Camera-type eye (tissue), 1 donor: ENCODE measurements at places on chromosomes 11 and 22. TPM values are rescaled to one million over a fixed set of nuclear protein-coding genes. Genes with fewer than 3 reads are reported as not detected.

DGCR6L gene
- total RNA-seq, result 41.8 TPM

SLC25A18 gene
- 0.71 TPM for total RNA-seq

KIAA1671 gene
- 25.1 TPM for total RNA-seq

OR6T1 gene
- not detected for total RNA-seq

CD3G gene
- total RNA-seq, result 0.88 TPM

C11orf91 gene
- not detected for total RNA-seq

ASPHD2 gene
- 3.2 TPM for total RNA-seq

ZNF202 gene
- total RNA-seq, result 16.1 TPM

UBQLNL gene
- total RNA-seq, result 1.2 TPM

TCN1 gene
- total RNA-seq, result 11.8 TPM

AIFM3 gene
- 26.3 TPM for total RNA-seq

CFL1 gene
- 451 TPM for total RNA-seq

TRIM51 gene
- not detected for total RNA-seq

SCGB1C1 gene
- not detected for total RNA-seq

VPREB3 gene
- total RNA-seq, result not detected

MISFA gene
- total RNA-seq, result 1.5 TPM

SYT7 gene
- 27.4 TPM for total RNA-seq

IL18 gene
- 4.4 TPM for total RNA-seq

HBB gene
- 165 TPM for total RNA-seq

KRTAP5-2 gene
- total RNA-seq, result not detected

KRTAP5-11 gene
- not detected for total RNA-seq

IL17REL gene
- total RNA-seq, result 0.55 TPM

MN1 gene
- 40.6 TPM for total RNA-seq

BACE1 gene
- 37.7 TPM for total RNA-seq

CALCA gene
- total RNA-seq, result not detected

PACSIN3 gene
- total RNA-seq, result 35.2 TPM
